Esophagus squamous epithelium (tissue), 5 donors: ENCODE measurements at places on chromosomes 11 and 22.

- DNase-seq: no peak
Measured at GRCh38 chr11:121198491-121198890, 94.1 kb upstream of the SC5D start.

DNA sequence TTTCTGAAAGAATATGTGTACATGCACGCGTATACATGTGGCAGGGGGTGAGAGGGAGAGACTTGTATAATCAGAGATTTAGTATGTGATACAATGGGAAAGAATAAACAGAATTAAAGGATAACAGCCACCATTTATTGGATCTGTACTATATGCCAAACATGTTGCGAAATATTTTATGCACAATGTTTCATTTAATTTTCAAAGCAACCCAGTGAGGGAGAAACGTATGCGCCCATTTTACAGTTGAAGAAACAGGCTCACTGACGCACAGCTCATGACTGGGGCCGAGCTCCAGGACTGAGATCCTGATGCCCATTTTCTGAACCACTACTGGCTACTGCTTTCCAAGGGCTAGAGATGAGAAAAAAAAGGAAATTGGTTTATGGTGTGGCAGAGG, 3.3 kb upstream of the OAF start:
- DNase-seq: no peak

- no peak for DNase-seq
Measured at GRCh38 chr11:65448418-65449105, 26.0 kb downstream of the NEAT1 start.

GRCh38 chr11:19087658-19088057, 27.1 kb upstream of the MRGPRX2 start:
- DNase-seq: no peak

DNA sequence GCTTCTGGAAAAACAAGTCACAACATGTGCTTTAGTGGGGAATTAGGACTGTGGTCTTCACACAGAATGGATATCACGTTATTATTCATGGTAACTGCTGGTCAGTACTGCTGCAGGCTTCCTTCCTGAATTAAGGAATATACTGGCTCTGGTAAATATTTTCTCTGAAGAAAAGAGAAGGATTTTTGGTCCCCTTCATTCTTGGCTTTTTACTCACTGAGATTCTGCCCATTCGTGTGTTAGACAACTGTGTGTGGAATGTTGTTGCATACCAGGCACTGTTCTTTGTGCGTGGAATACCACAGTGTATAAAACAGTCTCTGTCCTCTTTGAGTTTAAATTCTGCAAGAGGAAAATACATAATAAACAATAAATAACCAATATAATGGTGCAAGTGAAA, 80.3 kb downstream of the ALX4 start:
- no peak for DNase-seq

GRCh38 chr11:113465786-113466185, 9.4 kb downstream of the DRD2 start:
- DNase-seq: no peak

DNA sequence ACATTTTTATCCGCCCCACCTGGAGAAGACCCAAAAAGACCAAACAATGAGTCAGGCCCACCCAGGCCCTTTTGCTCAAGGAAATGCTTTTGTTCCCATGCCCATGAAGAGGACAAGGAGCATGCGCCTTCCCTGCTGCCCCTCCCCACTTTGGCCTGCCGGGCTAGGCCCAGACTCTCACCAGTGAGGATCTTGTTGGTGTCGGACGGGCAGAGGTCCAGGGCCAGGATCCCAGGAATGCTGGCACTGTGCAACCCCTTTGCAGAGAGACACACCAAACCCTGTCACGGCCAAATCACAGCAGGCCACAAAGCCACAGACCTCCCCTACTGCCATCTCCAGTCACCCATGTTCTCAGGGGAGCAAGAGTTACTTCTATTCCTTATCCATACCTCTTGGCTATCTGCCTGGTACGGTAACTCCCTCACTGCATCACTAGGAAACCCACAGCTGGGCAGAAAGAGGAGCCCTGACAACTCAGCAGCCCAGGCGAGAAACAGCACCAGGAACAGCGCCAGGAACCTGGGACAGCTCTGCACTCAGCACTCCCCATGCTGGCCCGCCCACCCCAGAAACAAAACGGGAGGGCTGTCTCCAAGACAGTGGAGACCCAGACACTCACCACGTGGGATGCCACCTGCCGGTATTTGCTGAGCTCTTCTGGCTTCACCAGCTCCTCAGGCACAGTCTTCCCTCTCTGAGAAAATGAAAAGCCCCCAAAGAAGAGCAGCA, 5.5 kb downstream of the PRPF19 start:
- DNase-seq: no peak

- no peak for DNase-seq
Measured at GRCh38 chr11:122113836-122114825, 1.9 kb downstream of the BLID start.

DNA sequence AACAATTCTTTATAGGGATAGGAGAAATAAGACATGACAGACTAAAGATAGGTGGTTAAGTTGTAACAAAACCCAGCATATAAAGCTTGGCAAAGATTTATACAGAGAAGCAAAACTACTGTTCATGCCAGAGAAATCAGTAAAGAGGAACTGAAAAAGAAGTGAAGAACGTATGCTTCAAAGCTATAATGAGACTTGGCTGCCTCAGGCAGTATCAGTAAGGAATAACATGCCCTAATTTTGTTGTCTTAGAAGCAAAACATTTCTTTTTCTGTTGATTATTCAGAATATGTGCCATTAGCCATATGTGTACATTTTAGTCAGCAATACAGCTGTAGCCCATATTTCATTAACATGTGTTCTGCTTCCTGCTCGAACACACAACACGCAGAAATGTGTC, 403.2 kb downstream of the NELL1 start:
- DNase-seq: no peak

- DNase-seq: no peak
Measured at GRCh38 chr11:31419138-31419537, 49.5 kb downstream of the DNAJC24 start.

DNA sequence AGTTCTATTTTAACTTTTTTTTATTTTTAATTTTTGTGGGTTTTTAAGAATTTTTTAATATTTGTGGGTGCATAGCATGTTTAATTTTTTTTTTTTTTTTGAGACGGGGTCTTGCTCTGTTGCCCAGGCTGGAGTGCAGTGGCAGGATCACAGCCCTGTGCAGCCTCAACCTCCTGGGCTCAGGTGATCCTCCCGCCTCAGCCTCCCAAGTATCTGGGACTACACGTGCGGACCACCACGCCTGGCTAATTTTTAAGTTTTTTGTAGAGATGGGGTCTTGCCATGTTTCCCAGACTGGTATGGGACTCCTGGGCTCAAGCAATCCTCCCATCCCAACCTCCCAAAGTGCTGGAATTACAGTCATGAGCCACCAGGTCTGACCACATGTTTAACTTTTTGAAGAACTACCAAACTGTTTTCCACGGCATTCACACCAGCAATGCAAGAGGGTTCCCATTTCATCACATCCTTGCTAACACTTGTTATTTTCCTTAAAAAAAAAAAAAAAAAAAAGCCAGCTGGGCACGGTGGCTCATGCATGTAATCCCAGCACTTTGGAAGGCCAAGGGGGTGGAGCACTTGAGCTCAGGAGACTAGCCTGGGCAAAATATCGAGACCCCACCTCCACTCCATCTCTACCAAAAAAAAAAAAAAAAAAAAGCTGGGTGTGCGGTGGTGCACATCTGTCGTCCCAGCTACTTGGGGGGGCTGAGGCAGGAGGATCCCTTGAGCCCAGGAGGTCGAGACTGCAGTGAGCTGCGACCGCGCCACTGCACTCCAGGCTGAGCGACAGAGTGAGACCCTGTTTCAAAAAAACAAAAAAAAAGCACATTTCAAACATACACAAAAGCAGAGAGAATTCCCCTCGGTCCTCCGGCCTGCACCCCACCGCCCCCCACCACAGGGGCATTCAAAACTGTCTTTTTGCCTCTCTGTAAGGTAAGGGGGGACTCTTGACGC, 16.7 kb upstream of the TXNRD2 start:
- DNase-seq: no peak

DNA sequence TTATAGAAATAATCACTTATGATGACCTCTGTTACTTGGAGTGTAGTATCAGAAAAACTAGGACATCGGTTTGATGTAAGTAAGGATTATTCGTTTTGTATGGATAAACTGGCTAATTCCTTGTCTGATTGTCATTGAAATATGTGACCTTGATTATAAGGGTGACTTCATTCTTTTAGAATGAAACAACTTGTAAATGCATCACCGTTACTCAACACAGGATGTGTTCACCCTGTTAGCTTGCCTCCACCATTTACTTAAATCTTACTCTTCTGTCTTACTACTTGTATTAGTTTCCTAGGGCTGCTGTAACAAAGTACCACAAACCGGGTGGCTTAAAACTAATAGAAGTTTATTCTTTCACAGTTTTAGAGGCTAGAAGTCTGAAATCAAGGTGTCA, 7.9 kb downstream of the SFI1 start:
- no peak for DNase-seq

DNA sequence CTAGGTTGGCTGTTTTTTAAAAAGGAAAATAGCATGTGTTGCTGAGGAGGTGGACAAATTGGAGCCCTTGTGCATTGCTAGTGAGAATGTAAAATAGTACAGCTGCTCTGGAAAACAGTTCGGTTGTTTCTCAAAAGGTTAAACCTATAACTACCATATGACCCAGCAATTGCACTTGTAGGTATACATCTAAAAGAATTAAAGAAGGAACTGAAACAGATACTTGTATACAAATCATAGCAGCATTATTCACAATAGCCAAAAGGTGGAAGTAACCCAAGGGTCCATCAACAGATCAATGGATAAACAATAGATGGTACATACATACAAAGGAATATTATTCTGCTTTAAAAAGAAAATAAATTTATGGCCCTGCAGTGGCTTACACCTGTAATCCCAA, 111.4 kb downstream of the CSTPP1 start:
- DNase-seq: no peak

GRCh38 chr22:49783926-49784629, 43.6 kb downstream of the BRD1 start:
- DNase-seq: no peak

- DNase-seq: no peak
Measured at GRCh38 chr11:120354779-120355178, 18.6 kb downstream of the ARHGEF12 start.

DNA sequence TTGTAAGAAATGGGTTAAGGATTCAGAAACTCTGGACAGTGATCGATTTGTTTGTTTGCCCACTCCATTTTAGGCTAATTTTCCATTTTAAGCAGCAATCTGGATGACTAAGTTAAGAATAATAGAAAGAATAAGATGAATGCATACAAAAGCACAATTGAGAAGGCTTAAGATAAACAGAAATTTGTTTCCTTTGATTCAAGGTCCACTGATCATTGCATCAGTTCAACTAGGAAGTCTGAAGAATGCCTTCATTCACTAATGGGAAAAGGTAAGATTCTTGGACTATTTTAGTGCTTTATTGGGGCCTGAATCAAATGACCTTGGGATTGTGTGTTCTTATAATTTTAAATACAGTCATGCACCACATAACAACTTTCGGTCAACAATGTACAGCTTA, 140.8 kb downstream of the CADM1 start:
- no peak for DNase-seq

DNA sequence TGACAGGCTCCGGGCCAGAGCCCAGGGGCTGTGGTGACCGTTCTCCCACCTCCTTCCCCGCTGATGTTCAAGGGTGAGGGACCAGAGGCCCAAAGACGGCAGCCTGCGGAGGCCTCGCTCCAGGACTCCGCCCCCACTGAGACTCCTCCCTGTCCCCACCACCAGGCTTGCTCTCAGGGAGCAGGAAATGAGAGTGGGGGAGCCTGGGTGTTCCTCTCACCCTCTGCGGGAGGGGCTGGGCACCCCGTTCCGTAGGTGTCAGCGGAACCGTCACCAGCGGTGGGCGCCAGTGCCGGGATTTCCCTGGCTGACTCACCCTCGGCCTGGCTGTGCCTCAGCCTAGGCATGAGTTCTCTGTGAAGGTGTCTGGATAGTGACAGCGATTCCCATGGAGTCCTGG, 15.7 kb downstream of the DAGLA start:
- no peak for DNase-seq

GRCh38 chr11:746289-747157, 741 bp upstream of the TALDO1 start:
- DNase-seq: no peak

GRCh38 chr22:47422736-47423135, 660.3 kb downstream of the TBC1D22A start:
- no peak for DNase-seq

GRCh38 chr22:19167106-19167869, 11.2 kb downstream of the SLC25A1 start:
- DNase-seq: no peak

- DNase-seq: no peak
Measured at GRCh38 chr11:36817336-36817965, 219.4 kb upstream of the RAG2 start.

DNA sequence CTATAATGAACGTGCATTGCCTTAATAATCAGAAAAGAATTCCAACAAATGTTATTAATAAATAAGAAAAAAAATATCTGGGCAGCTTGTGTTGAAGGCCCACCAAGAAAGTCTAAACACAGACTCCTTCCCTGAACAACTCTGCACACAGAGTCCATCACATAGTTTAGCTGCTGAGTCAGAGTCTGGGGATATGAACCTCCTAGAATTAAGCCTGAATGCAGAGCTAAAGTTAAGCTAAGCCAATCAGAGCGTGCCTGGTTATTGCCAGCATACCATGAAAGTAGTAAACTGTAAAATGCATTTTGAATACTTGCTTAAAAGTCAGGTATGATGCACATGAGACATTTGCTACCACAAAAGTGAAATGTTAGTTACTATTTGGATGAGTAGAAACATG, 25.6 kb upstream of the TENM4 start:
- no peak for DNase-seq

GRCh38 chr11:17547051-17547577, at the start of gene OTOG:
OTOG (plus strand) TSS chr11:17547259; CDS start chr11:17547373, 114 bp downstream.
- DNase-seq: no peak

DNA sequence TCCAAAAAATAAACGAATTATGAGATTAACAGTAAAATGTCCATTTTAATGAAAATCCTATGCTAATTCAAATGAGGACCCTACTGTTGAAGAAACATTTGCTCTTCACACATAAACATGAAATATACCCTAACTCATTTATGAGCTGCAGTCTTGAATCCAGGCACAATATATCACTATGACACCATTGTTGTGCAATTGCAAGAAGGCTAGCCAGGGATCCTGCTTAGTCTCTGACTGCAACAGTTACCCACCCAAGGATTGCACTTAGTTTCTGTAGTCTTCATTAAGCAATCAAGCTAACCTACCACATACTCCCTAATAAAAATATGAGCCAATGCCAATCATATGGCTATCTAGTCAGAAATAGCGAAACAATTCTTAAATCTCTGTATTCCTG, 981.0 kb upstream of the FAT3 start:
- DNase-seq: no peak

DNA sequence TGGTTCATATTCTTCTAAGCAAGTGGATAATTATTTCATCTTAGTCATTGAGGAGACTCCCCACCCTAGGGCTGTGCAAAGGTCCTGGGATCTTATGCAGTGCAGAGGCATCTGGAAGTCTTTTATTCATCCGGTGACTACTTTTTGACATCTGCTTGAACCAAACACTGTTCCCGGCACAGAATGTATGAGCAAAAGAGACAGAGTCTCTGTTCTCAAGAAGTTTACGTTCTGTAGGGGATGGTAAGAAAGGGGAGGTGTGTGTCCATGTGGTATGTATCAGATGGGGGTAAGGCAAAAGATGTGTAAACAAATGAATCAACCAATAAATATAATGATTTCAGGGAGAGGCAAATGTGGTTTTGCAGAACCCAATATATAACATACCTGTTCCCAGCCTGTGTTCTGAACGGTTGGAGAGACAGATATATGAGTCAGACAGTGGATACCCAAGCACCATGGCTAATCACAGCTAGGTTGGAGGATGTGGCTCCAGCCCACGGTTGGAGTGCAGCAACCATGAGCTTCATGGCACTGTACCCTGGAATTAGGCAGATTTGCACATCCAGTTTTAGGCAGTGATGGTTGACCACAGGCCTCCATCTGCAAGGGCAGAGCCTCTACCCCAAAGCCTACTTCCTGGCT, 75.1 kb upstream of the CADM1 start:
- no peak for DNase-seq
